ENCODE measurements at places on chromosomes 6 and 20.

DNA sequence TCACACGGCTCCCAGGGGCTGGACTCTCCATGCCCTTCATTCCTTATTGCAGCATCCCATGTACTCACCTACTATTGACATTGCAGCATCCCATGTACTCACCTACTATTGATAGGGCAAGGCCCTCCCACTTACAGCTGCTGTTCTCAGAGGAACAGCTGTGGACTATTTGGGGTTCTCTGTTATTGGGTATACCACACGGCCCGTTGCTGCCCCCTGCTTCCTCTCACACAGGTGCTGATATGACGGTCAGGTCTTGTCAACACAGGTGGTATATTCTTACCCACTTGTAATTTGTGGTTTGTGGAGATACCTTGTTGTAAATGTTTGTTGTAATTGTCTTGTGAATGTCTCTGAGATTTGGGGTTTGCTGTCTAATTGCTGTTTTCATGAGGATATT, 18.8 kb downstream of the ALDH5A1 start:
- no peak overlapping the region for H3K4me3 ChIP-seq
- H3K27ac ChIP-seq = no peak overlapping the region
- no peaks in the 10 kb centered on the region for H3K36me3 ChIP-seq
- no peaks in the 10 kb centered on the region for H3K4me1 ChIP-seq
- no peaks in the 10 kb centered on the region for H3K27me3 ChIP-seq

DNA sequence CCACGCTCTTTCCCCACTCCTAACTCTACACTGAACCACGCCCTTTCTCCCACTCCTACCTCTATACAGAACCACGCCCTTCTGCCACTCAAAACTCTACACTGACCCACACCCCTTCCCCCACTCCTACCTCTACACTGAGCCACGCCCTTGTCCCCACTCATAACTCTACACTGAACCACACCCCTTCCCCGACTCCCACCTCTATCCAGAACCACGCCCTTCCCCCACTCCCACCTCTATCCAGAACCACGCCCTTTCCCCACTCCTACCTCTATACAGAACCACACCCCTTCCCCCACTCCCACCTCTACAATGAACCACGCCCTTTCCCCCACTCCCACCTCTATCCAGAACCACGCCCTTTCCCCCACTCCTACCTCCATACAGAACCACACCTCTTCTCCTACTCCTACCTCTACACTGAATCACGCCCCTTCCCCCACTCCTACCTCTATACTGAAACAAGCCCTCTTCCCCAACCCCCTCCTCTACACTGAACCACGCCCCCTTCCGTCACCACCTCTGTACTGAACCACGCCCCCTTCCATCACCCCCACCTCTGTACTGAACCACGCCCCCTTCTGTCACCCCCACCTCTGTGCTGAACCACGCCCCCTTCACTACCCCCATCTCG, 10.1 kb downstream of the PXMP4 start:
- DNase-seq = no peak
- peaks cover 13% of the 10 kb centered on the region for H3K36me3 ChIP-seq
- H3K27ac ChIP-seq = no peak overlapping the region
- no peak overlapping the region for H3K4me3 ChIP-seq

- H3K36me3 ChIP-seq = no peaks in the 10 kb centered on the region
- peaks cover 3% of the 10 kb centered on the region for H3K4me1 ChIP-seq
- H3K4me3 ChIP-seq = no peak overlapping the region
- no peak overlapping the region for H3K27ac ChIP-seq
- H3K27me3 ChIP-seq = no peaks in the 10 kb centered on the region
- no peak for DNase-seq
These were observed 442.4 kb downstream of the CD83 start for GRCh38 chr6:14559746-14560536.

DNA sequence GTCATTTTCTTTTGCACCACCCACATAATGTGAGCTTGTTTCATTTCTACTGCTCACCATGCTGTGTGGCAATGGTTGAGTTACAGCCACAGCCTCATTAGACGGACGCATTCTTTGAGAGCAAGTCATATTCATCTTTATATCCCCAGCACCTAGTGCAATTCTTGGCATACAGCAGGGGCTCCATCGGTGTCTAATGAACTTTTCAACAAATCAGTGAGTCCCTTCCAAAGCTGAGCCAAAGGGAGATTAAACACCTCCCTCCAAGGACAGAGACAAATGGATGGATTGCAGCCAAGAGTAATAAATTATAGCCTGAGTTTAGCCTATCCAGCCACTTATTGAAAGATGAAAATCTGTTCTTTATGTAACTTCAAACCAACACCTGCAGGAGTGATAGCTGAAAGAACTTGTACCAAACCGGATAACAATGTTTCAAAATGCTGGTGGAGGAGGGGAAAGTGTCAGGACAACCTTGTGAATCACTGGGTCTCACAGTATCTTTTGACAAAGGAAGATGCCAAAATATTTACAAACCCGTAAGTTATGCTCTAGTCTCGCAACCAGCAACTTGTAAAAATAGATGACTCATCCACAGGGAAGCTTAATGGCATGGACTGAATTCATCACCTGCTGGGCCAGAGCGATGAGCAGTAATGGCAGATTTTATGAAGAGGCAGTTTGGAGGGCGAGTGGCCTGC, 139.0 kb downstream of the PXDC1 start:
- H3K27ac ChIP-seq = no peak overlapping the region
- H3K4me3 ChIP-seq = no peak overlapping the region
- no peaks in the 10 kb centered on the region for H3K36me3 ChIP-seq
- peak; percentile 30 for DNase-seq
